ENCODE measurements at places on chromosomes 2 and 18.
A peak's percentile ranks its signal among the peaks of the same experiment; 100 is the strongest.

DNA sequence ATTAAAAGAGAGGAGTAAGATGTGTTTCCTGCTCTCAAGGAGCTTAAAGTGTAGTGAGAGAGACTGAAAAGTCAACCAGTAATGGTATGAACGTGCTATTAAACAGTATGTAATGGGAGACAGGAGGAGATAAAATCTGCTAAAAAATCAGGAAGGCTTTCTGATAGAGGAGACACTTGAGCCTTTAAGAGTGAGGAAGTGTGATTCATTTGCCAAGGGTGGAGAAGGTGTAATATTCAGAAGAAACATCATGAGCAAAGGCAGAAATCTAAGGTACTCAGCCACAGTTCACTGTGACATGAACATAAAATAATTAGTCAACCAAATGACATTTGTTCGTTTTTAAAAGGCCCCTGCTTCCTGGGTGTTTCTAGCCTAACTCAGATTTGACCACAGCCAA is 137.8 kb upstream of the SKOR2 start:
- DNase-seq, result no peak

DNA sequence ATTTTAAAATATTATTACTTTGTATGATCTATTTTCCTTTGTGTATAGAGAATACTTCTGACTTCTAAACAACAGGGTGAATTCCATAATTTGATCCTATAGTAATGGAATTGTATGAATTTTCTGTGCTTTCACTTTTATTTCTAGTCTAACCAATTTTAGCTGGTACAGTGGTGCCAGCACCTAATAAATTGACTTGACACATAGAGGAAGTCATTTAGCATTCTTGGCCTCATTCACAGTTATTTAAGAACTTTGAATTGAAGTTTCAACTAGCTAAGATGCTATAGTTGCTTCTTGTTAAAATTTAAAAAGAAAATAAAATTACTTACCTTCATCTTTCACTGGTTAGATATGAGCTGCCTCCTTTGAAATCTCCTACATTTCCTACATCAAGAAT is 220.4 kb downstream of the CPS1 start:
- no peak for DNase-seq

DNA sequence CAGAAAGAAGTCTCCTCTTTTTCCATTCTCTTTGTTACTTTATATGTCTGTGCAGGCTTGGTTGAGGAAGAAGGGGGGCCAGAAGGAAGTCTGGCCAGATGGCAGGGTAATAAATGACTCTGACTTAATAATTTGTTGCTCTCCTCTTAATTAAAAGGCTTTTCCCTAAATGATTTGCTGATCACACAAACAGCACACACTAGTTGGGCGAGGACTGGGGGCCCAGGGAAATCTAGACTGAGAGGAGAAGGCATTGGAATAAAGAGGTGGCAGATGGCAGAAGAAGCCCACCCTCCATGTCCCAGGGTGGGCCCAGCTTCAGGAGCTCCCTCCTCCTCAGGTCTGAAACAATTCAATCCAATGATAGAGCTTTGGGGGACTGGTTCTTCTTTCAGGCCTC is 12.7 kb upstream of the SMARCAL1 start:
- no peak for DNase-seq

DNA sequence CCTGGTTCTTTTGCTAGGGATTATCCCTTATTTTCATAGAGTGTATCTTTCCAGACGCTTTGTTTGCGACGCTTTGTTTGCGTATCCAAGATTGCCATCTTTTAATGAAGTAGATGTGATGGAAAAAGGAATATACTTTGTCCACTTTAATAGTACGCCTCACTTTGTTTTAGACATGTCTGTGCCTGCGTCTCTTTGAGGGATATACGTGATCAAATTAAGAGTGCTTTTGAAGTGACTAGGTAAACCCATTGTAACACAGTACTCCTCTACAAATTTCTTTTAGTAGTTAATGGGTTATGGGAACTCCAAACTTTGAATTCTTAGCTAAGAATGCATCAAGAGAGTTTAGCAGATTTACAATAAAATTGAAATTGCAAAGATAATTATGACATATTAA is 27.9 kb downstream of the ACSL3 start:
- no peak for DNase-seq

- DNase-seq, result peak; percentile 63
Observed at GRCh38 chr18:46343931-46344372, 239.8 kb downstream of the HAUS1 start.

DNA sequence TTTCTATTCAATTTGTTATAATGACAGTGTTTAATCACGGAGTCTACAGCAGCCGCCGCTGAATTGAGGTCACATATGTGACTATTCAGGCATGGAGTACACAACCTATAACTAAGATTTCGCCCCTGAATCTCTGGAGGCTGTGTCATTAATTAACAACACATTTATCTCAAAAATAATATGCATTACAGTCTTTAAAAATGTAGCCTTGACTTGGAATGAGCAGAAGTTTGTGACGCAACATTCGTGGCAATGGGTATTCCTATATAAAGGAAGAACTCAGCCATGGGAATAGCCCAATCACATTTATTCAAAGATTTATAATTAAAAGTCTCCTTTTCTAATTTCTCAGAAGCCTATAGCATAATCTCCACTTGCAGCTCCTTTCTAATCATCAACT is 60.6 kb upstream of the LYPD1 start:
- no peak for DNase-seq

DNA sequence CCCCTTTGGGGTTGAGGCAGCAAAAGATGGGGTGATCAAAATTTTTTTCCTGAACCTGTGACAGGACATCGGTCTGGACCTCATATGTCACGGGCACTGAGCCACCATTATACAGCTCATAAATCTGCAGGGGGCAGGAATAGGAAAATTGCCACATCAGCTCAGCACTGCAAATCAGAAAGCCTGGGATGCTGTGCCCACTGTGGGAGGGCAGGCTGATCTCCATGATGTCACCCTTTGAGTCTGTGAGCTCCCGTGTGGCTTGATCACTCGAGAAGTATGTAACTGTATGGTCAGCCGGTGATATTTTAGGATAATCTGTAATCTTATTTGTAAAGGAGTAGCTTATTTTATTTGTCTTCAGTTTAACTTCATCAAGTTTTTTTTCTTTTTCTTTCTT is 17.7 kb upstream of the CRYBA2 start:
- no peak for DNase-seq

DNA sequence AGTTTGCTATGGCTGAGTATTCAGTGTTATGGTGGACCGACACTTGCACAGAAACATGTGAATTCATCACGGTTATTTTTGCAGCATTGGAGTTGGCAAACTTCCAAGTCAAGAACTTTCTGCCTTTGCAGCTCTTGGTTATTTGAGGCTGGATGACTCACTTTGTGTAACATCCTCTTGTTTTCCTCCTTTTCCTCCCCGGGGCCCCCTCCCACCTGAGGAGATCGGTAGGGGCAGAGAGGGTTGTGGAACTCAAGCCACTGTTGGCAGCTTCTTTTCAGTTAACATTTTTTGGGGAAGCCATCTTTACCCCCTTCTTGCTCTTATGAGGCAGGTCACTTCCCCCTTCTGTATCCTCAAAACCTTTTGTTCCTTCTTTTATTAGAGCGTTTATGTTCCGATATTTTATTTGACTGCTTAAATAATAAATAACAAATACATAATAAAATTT is 48.6 kb downstream of the DDX1 start:
- DNase-seq, result no peak

GRCh38 chr2:46493971-46494250 is 14.5 kb downstream of the TMEM247 start:
- no peak for DNase-seq

- DNase-seq, result no peak
Observed at GRCh38 chr2:146131048-146131447, 1611.1 kb upstream of the ZEB2 start.

- DNase-seq, result no peak
Observed at GRCh38 chr2:11370377-11371091, 26.1 kb upstream of the ROCK2 start.

- no peak for DNase-seq
Observed at GRCh38 chr2:202344178-202344577, 31.9 kb upstream of the BMPR2 start.

DNA sequence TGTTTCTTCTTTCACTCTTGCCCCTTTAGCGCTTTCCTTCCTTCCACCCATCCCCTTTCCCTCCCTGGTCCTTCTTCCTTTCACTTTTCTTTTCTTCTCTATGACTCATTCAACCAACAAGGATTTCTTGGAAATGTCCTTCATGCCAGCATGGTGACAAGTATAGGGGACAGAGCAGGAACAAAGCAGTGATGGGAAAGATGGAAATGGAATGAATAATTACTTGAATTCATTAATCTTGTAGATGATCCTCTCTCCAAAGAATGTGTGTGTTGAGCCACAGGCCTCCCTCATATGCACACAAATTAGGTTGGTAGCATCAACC is 1.5 kb downstream of the VAMP5 start:
- no peak for DNase-seq

DNA sequence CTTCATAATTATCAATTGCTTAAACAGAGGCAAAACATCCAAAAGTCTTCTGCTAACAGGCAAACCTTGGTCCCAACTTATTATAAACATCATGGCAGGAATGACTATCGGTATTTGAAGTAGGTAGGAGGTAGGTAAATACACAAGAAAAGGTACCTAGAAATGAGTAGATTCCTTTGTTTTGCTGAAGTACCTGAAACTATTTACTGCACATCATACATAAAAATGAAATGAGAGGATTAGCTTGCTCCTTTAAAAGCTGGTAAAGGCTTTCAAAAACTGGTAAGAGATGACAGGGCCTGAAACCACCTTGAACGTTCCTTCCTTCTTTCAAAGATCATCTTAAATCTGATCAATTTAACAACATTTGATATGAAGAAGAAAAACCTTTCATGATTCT is 55.2 kb upstream of the MAPRE2 start:
- DNase-seq, result no peak

GRCh38 chr2:18045230-18045629 is 166.8 kb downstream of the KCNS3 start:
- no peak for DNase-seq
